GOT3 (cell line): ENCODE measurements at places on chromosomes 12 and 14.

- no peak for DNase-seq
These were observed 393.0 kb downstream of the FSCB start for GRCh38 chr14:44113769-44114730.

GRCh38 chr12:126558810-126559209, 1493.6 kb downstream of the AACS start:
- no peak for DNase-seq

- DNase-seq = no peak
These were observed 14.9 kb upstream of the RESF1 start for GRCh38 chr12:31944299-31944698.

DNA sequence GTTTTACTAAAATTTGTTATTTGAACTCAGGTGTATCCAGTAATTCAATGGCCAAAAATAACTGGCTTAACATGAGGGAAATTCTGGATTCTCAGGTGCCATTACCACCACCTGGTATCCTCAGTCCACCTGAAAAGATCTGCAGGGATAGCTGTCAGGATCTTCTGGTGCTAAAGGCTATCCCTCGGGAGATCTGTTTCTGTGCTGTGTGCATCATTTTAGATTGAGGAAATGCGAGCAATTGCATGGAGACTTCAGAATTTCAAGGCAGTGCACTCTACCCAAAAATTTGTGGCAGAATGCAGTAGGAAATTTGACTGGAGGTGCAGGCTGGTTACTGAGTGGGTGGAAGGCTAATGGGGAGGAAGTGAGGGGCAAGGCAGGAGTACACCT, 26.4 kb downstream of the ZCCHC8 start:
- no peak for DNase-seq

- DNase-seq = no peak
These were observed 841.7 kb downstream of the NRXN3 start for GRCh38 chr14:79011920-79012204.

- DNase-seq = no peak
These were observed 66.0 kb upstream of the LHX5 start for GRCh38 chr12:113537751-113538087.

- DNase-seq = no peak
These were observed 127.1 kb downstream of the ITPR2 start for GRCh38 chr12:26705851-26706250.

GRCh38 chr12:110367181-110367864, 36.2 kb downstream of the ANAPC7 start:
- no peak for DNase-seq

DNA sequence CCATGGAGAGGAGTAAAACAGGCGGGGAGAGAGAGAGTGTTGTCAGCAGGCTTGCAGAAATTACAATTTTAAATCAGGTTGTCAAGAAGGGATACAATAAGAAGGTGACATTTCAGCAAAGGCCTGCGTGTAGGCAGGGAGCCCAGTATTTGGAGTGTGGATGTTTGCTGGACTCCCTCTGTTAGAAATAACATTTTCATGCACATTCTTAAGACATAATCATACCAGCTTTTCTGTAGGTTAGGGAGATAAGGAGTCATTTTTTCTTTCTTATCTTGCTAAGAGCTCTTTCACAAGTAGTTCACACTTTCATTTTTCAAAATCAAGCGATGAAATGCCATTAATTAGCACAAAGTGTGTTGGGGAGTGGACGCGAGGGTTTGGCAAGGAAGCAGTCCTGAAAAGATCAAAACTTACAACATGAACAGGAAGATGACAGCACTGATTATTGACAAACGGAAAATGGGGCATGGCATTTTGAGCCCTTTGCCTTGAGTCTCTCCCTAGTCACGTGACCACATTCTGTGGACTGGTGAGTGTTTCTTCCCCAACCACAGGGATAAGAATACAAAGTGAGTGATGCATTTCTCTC, 160.2 kb downstream of the DAD1 start:
- no peak for DNase-seq

GRCh38 chr12:98387444-98387843, 127.9 kb upstream of the TMPO start:
- no peak for DNase-seq

DNA sequence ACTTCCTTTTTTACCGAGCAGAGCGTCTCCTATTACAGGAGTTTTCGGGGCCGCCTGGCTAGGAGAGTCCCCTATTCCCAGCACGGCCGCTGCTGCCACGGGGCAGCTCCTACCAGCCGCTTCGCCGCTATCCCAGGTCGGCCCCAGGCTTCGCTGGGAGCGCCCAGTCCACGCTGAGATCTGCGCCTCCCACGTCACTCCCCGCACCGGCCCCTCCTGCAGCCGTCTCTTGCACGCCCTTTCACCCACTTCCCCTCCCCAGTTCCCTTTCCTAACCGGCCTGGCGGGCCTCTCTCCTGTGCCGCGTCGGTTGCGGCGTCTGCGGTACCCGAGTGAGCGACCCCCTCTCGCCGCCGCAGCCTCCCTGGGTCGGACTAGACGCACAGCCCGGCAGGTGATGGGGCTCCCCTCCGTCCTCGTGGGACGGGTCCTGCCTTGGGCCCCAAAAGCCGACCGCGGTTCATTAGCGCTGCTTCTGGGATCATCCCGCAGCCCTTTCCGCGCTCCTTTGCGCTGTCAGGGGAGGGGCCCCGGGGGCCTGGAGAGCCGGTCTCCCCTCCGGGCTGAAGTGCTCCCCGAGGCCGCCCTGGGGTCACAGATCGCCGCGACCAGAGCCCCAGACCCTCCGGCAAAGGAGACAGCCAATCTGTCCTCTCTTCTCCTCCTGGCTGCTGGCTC, 1318.4 kb downstream of the TMEM121 start:
- DNase-seq = no peak

DNA sequence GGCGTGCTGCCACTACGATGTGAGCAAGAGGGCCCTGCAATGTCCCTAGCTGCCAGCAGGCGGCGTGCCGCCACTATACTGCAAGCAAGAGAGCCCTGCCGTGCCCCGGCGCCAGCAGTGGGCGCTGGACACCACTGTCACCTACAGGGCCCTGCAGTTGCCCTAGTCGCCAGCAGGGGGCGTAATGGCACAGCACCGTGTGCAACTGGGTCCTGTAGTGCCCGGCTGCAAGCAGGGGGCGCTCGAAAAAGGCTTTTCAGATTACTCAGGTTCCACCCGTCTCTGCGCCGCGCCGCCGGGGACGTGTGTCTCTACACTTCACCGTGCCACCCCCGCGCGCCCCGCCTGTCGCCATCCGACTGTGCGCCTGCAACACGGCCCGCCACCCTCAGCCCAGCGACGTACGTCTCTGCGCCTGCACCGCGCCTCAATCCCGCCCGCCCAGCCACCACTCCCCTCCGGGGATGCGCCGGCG, 1356.9 kb downstream of the TMEM121 start:
- DNase-seq = no peak

DNA sequence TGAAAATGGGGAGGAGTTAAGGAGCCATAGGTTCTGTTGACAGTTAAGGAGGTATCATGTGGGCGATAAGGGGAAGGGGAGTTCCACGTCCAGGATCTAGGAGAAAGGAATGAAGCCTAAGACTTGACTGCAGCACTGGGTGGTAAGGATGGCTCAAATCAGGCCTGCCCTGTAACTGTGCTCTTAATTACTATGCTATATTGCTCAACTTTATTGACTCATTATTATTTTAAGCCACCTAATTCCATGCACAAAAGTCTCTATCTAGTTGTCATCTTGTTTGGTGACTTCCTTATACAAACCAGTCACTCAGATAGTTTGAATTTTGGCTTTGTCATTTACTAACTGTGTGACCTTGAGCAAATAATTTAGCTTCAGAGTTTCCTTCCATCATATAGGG, 242.1 kb upstream of the ARHGAP5 start:
- DNase-seq = no peak

DNA sequence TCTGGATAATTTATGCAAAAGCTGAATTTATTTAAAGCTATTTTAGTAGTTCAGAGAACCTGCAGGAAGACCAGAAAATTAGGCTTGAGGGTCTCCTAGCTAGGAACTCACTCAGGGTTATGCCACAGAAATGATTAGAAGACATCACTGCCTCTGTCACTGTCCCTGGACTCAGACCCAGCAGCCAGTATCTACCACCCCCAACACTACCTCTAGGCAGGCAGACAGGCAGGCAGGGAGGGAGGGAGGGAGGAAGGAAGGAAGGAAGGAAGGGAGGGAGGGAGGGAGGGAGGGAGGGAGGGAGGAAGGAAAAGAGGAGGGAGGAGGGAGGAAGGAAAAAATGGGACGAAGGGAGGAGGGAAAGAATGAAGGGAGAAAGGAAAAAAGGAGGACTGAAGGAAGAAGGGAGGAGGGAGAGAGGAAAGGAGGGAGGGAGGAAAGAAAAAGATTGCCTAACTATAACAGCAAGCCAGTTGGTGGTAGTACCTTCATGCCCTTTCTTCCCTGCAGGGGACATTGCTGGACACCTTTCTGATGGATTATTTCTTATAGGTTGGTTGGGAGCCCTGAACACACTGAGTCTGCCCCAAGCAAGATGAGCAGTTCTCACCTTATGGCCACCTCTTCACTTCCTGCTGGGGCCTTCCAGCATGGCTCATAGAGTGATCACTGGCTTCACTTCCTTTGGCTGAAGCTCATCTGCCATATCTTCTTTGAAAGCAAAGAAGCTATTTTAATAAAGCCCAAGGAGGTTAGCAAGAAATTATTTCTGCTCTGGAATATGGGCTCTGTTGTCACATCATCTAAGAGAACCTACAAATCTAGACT, 49.7 kb downstream of the KICS2 start:
- DNase-seq = no peak

GRCh38 chr12:131832321-131833231, 4.4 kb downstream of the MMP17 start:
- no peak for DNase-seq

DNA sequence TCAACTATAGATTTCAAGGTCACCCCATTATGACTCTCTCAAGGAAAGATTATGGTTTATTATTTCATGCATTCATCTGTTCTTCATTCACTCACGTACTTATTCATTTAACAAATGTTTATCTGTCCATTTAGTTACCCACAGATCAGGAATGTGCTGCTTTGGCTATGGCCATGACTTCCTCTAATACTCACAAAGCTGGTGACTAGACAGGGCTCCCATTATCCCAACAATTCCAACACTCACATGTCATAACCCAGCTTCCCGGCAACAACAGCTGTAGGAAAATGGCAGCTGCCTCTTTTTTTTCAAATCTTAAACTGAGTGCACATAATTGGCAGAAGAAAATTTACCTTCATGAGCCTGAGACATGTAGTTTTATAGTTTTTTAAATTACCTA, 190.8 kb upstream of the CCDC196 start:
- no peak for DNase-seq

- DNase-seq = no peak
These were observed 48.9 kb upstream of the BTG1 start for GRCh38 chr12:92194561-92194960.

- DNase-seq = no peak
These were observed 3.9 kb downstream of the KDM2B start for GRCh38 chr12:121576851-121577391.

DNA sequence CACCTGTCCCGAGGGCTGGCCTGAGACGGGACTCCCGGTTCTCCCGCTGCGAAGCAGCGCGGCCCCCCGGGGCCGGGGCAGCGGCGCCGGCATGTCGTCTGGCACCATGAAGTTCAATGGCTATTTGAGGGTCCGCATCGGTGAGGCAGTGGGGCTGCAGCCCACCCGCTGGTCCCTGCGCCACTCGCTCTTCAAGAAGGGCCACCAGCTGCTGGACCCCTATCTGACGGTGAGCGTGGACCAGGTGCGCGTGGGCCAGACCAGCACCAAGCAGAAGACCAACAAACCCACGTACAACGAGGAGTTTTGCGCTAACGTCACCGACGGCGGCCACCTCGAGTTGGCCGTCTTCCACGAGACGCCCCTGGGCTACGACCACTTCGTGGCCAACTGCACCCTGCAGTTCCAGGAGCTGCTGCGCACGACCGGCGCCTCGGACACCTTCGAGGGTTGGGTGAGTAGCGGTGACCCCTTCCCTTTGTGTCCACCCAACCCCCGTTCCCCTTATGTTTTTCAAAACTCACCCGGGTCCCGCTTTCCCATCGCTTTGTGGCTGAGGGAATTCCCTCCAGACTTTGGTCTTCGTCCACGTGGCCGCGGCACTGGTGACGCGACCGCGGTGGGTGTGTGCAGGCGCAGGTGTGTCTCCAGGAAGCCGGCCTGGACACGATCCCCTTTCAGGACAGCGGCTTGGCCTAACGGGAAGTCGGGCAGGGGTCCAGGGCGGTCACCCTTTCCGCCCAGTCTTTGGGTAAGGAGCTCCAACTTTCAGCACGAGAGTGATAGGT, 826 bp downstream of the PRKCH start:
- no peak for DNase-seq

GRCh38 chr12:6970096-6970527, 352 bp downstream of the PHB2 start:
- no peak for DNase-seq

DNA sequence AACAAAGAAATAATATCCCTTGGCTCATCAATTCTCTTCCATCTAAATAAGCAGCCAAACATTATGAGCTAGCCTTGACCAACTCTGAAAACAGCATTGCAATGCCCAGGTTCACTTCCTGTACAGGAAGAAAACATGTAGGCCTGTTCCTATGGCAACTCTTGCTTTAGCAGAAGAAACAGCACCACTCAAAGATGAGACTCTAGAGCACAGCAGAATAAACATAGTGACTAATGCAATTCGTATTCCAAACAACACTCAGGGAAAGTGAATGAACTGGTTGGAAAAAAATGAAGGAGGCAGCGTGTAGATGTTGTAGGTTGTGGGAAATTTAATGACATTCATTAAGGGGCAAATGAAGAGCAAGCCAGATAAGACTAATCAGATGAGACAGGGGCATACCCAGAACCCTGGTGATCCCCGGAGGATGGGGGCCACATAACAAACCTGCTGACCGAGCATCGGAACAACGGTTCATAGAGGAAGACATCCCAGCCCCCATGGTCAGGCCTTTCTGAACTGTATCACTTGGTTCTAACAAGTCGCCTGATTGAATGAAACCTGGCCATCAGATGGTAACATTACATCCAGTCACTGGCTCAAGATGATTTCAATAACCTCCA, 9.0 kb downstream of the ARHGDIB start:
- no peak for DNase-seq

GRCh38 chr12:132044661-132045412, 95.1 kb downstream of the EP400 start:
- no peak for DNase-seq

- DNase-seq = no peak
These were observed 443.2 kb upstream of the FOXG1 start for GRCh38 chr14:28323366-28323765.

GRCh38 chr14:60632777-60633176, 16.5 kb downstream of the SIX1 start:
- DNase-seq = no peak

DNA sequence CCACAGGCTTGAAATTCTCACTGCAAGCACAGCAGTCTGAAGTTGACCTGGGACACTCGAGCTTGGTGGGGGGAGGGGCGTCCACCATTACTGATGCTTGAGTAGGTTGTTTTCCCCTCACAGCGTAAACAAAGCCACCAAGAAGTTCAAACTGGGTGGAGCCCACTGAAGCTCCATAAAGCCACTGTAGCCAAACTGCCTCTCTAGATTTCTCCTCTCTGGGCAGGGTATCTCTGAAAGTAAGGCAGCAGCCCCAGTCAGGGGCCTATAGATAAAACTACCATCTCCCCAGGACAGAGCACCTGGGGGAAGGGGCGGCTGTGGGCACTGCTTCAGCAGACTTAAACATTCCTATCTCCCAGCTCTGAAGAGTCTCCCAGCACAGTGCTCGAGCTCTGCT, 31.7 kb upstream of the ST8SIA1 start:
- DNase-seq = no peak

GRCh38 chr12:19130224-19131024, 891 bp downstream of the PLEKHA5 start:
- no peak for DNase-seq
